ENCODE measurements at places on chromosomes 3 and 15.

DNA sequence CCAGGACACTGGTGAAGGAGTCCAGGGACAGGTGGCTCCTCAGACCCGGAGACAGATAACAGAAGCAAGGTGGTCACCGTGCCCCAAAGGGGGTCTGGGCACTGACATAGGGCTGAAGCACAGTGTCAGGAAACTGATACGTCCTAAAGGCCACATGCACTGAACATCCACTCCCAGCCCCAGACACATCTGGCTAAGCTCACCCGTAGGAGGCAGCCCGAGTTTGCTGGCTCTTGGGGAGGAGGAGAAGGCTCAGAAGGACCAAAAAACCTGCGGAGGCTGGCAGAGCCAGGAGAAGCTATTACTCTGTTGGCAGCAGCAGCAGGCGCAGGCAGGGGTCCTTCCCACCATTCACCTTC, 1.2 kb downstream of the CACNA2D2 start:
- no peak for DNase-seq

GRCh38 chr3:159844801-159845261, 143.8 kb upstream of the IL12A start:
- no peak for DNase-seq

GRCh38 chr3:35946854-35947515, 307.7 kb downstream of the ARPP21 start:
- DNase-seq, result no peak

DNA sequence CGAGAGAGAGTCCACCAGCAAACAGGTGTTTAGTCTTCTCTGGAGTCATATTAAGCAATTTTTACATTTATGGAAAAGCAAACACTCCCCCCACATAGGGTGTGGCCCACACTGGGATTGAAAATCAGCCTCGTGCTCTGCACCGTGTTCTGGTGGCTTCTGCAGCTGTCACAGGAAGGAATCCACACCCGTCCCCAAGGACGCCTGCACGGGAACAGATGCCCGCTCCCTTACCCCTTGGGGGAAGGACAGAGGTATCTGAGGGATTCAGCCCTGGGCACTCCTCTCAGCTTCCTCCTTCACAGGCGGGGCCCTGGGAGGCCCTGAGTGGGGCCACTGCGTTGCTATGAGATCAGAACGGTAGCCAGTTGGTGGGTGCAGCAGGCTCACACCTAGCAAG, 27.8 kb downstream of the LIPC start:
- DNase-seq, result no peak

DNA sequence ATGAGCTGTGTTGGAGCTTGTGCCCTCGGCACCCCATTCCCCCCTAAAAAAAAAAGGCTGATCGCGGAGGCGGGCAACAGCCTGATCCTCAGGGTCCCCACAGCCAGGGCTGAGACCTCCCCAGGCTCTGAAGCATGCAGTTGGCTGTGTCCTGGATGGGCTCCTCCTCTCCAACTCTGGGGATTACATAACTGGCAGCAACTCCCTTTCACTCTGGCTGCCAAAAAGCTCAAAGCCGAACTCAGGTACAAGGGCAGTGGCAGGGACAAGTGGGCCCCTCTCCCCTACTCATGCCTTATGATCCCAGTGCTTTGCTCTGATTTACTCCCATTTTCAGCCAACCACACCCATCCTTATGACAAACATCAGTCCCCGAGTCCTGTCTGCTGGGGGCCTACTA, 18.3 kb downstream of the TPRA1 start:
- no peak for DNase-seq

DNA sequence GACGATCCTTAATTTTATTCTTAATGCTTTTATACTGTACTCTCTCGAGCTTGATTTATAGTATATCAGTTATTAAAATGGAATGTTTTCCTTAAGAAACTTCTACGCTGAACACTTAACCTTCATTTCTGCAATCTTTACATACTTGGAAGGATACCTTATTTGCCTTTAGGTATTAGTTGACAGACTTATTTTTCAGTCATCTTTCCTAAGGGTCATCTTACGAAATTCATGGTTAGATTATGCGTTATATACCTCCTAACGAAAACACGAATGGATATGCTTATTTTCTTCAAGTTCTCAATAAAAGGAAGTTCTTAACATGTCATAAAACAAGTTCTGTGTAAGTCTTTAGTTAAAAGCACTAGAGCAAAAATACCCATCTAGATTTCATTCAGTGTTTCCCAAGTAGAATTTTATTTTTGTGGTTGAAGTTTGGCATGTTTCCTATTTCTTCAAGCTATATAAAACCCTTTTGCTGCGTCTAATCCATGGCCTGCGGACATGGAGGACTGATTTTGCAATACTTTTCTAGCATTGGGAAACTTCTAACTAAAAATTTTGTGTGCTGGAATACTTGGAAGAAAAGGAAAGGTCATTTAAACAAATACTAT, 231.3 kb downstream of the TP63 start:
- no peak for DNase-seq

GRCh38 chr3:112128843-112129727, 4.0 kb downstream of the GCSAM start:
- no peak for DNase-seq

- DNase-seq, result no peak
Measured at GRCh38 chr15:68376447-68377060, 55.4 kb downstream of the ITGA11 start.

GRCh38 chr3:62607287-62608029, 234.1 kb upstream of the FEZF2 start:
- DNase-seq, result no peak

GRCh38 chr15:59741274-59741906, 52.3 kb upstream of the BNIP2 start:
- no peak for DNase-seq

- DNase-seq, result no peak
Measured at GRCh38 chr3:123801474-123801873, 82.7 kb downstream of the MYLK start.

- no peak for DNase-seq
Measured at GRCh38 chr15:41333026-41333562, 413 bp downstream of the NUSAP1 start.

- DNase-seq, result no peak
Measured at GRCh38 chr15:23854203-23854911, 167.3 kb upstream of the NDN start.

DNA sequence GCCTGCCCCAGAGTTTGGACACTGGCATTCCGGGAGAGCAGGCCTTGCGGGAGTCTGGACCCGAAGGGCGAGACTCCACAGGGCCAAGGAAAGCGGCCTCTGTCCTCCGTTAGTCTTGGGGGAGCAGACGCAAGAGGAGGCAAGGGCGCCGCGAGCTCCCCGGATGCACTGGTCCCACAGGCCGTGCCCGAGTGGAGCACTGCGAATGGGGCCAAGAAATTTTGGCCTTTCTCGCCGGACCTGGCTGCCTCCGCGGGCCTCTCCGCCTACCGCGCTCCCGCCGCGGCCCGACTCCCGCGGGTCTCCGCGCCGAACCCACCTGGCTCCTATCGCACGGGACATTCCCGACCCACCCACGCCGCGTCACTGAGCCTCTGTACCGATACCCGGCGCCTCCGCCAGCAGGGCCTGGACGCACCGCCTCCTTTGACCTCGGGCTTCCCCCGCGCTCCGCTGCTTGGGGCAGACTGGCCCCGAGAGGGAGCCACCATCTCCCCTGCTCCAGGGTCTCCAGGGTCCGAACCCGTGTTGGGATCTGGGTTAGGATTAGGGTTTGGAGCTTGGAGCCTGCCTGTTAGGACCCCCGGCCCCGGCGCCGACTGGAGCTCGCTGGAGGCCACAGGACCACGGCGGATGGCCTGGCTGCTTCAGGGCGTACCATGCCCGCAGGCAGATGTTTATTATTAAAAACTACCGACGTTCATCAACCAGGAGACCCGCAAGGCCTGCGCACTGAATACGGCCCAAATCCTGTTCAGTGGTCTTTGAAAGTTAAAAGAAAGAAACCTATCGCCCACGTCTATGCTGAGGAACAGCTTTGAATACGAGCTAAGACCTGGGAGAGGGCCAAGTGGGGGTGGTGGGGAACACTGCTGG, 11.7 kb downstream of the SHOX2 start:
- no peak for DNase-seq

GRCh38 chr3:59391131-59391530, 341.3 kb upstream of the CFAP20DC start:
- no peak for DNase-seq

GRCh38 chr15:74402873-74403587, 30.7 kb downstream of the SEMA7A start:
- DNase-seq, result no peak

- DNase-seq, result no peak
Measured at GRCh38 chr3:51637941-51638471, 33.0 kb upstream of the TEX264 start.

- no peak for DNase-seq
Measured at GRCh38 chr3:98328933-98329332, 24.7 kb upstream of the OR5K4 start.

GRCh38 chr3:179486806-179487205, 35.5 kb upstream of the GNB4 start:
- DNase-seq, result no peak

DNA sequence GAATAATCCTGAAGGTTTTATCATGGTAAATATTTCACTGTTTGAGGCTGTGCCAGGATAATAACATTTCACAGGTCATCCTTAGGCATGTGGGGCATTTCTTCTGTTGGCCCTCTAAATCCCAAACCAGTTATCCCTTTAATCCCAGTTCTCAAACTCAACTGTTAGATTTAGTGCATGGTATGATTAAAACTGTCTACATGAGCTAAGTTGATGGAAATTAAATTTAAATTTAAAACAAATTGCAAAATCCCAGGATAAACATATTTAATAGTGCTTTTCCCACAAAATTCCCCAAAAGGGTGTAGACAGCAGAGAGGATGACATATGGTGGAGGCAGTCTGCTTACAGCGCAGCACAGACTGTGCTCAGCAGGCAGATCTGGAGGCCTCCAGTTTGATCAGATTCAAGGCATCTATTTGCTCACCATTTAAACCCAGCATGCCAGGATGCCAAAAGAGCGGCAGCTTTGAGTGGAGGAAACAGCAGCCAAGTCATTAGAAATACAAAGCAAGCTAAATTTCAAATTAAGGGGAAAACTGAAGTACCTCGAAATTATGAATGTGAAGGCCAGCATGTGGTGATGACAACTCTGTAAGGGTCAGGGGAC, 325.8 kb downstream of the KCNH8 start:
- DNase-seq, result no peak

DNA sequence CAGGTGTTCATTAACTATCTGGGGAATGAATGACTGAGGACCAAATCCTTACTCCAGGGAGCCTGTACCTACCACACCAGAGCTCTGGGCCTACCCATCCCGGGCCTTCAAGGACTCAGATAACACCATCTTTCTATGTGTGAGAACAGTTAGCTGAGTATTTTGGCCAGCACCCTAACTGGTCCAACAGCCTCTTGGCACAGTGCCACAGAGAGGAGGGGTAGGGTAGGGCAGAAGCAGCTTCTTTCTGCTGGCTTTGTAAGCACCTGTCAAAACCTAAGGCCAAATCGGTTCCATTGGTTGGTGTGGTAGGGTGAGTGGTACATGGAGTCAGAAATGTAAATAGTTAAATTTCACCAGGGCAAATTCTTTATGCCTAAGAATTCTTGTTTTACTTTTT, 26.7 kb downstream of the ISL2 start:
- no peak for DNase-seq

DNA sequence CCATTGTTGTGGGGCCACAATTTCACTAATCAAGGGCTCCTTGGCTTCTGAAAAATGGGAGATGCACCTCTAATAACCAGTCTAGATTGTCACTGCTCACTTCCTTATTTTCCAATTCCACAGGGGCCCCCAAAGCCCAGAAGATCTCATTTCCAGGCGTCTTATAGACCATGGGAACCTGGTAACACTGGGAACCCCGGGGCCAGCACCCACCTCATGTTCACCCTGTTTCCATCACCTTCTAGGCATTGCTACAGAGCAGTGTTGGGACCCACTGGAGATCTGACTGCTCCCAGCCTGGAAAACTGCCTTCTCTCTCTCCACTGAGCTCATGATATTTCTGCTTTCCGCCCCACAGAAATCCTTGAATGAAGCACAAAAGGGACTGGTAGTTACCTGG, 61.5 kb downstream of the TFRC start:
- no peak for DNase-seq

- no peak for DNase-seq
Measured at GRCh38 chr15:85444122-85444745, 63.8 kb downstream of the AKAP13 start.

- DNase-seq, result no peak
Measured at GRCh38 chr15:41256577-41257038, 25.5 kb downstream of the CHP1 start.

- DNase-seq, result no peak
Measured at GRCh38 chr3:12154151-12154550, 4.6 kb downstream of the TIMP4 start.

GRCh38 chr3:196666001-196666867, 26.7 kb downstream of the NRROS start:
- no peak for DNase-seq

GRCh38 chr3:77859156-77859555, 819.3 kb downstream of the ROBO2 start:
- DNase-seq, result no peak

- no peak for DNase-seq
Measured at GRCh38 chr3:19596408-19596807, 337.6 kb downstream of the EFHB start.

GRCh38 chr3:196203846-196204245, 7.4 kb downstream of the ZDHHC19 start:
- no peak for DNase-seq
